Right atrium auricular region (tissue), 2 donors: ENCODE measurements at places on chromosomes 6 and 20. TPM values are rescaled to one million over a fixed set of nuclear protein-coding genes. Genes with fewer than 3 reads are reported as not detected.

- DNase-seq = no peak
Observed at GRCh38 chr6:113843500-113844073, 13.6 kb upstream of the MARCKS start.

DNA sequence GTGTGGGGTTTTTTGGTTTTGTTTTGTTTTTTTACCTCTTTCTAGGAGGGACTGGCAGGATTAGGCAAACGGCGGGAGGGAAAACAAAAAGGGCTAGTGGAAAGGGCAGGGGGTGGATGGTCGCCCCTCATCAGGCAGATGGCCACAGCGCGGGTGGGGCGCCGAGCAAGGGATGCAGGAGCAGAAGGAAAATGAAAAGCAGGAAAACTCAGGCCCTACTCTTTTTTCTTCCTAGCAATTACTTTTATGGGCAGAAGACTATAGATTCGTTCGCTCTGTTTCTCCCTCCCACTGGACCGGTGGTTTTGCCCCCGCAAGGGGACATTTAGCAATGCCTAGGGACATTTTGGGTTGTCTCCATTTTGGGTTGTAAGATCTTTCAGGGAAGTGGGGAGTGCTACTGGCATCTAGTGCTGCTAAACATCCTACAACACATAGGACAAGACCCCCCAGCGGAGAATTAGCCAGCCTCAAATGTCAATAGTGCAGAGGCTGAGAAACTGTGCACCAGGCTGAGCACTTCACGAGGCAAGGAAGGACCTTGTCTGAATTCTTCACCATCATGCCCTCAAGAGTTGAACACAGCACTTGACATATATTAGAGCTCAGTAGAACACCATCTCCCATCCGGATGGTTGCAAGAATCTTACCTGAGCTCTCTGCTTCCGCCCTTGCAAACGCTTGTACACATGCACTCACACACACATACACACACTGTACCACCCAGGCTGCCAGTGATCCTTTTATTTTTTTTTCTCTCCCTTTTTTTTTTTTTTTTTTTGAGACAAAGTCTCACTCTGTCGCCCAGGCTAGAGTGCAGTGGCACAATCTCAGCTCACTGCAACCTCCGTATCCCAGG, 4.8 kb upstream of the ZMYND8 start:
- no peak for DNase-seq

The HEBP2 gene
- total RNA-seq = 41.0 TPM

DNA sequence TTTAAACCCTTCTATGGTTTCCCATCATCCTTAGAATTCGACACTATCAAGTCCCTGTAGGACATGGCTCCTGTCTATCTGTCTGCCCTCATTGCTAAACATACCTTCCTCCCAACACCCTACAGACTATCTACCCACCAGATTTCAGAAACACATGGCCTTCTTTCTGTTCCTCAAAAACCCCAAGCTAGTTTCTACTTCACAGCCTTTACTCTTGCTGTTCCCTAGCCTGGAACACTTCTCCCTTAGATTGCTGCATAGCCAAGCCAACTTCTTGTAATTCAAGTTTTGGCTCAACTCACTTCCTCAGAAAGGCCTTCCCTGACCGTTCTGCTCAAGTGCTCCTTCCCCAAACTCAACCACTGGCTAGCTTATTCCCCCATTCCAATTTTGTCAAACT, 156.2 kb downstream of the BTBD9 start:
- DNase-seq = no peak

DNA sequence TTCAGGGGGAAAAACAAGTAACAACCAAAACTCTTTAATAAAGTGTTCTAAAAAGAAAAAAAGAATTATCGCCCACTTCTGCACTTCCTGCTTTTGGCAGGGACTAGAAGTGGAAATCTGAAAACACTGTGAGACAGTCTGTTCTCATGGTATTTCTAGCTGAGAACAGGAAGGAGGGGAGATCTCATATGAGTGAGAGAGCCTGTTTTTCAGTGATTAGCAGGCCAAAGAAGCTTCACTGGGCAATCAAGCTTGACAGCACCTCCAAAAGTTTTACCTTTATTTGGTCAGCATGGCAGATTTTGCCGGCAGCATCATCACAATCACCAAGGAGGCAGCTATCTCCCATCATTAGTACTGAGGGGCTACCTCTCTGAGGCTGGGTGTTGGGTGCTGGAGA, 79.5 kb upstream of the ATXN1 start:
- DNase-seq = no peak

DNA sequence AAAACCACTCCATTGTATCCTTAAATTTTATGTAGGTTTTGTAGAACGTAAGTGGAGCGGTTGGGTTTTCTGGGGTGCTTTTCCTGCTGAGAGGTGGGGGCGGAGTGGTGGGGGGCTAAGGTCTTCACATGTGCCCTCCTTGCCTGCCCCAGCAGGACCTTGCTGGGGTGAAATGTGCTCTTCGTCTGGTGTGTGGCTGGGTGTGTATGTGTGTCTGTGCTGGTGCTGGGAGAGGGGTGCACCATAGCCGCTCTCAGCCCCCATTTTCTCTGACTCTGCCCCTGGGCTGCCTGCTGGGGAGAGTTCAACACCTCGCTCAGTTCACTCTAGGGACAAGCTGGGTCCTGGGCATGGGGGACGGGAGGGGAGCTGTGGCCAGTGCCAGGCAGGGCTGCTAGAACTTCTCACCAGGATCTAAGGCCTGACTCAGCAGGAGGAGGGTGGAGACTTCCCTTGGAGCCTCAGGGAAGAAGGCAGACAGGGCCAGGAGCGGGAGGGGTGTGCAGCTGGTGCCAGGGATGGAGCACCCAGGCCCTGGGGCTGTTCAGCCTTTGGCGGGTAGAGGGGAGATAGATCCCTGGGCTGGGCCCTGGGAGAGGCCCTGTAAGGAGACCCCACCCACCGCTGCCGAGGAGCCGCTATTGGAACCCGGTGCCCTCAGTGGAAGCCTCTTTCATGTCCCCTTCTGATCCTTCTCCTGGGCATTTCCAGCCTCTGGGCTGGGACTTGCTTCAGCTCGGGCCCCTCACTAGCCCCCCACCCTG, 4.8 kb downstream of the SOX18 start:
- no peak for DNase-seq

DNA sequence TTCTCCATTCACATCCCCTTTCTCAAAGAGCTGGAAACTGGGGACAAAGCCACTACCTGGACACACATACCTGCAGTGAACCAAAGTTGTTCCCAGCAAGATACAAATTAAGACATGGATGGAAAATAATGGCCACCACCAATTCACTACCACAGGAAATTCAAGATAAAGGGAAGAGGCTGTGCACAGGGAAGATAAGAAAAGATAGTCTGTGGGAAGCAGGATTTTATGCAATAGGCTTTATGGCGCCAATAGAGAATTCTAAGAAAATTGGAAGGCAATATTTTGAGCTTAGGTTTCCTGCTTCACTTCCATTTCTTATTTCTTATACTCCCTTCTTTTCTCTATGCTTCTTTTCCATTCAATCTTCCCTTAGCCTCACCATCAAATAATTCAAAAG, 9.9 kb downstream of the GPX6 start:
- DNase-seq = no peak

DNA sequence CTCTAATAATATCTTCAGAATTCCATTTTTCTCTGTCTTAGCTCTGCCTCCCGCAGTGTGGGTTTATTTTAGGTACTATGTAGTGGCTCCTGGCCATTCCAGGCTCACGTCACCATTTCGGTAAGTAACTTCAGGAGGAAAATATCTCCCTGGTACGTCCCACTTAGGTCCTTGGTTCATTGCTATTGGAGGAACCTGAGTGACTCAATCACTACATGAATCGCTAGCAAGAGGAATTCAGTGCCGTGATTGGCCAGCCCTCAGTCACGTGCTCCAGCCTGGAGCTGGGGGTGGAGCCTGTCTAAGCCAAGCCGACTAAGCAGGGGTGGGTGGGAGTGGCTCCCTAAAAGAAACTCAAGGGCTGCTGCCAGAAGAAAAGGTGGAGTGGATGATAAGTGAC, 67.3 kb upstream of the E2F3 start:
- DNase-seq = peak; percentile 69

- DNase-seq = no peak
Observed at GRCh38 chr6:154337406-154338005, 19.1 kb downstream of the IPCEF1 start.

The MAFB gene
- total RNA-seq = 31.7 TPM

DNA sequence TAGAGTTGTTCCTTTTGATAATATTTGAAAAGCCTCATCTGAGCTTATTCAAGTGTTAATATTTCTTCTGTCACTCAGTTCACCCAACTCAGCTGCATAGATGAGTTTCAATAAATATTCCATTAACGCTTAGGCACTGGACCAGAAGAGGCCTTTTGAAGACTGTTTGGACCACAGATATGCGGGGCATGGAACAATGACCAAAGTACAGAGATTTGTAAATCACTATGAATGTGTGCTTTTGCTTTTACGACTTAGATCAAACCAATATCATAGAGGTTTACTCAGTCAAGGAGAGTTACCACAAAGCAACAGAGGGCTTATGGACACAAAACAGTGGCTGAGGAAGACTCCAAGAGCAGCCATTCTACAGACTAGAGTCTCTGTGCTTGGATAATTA, 99.9 kb downstream of the RTN4IP1 start:
- DNase-seq = no peak

DNA sequence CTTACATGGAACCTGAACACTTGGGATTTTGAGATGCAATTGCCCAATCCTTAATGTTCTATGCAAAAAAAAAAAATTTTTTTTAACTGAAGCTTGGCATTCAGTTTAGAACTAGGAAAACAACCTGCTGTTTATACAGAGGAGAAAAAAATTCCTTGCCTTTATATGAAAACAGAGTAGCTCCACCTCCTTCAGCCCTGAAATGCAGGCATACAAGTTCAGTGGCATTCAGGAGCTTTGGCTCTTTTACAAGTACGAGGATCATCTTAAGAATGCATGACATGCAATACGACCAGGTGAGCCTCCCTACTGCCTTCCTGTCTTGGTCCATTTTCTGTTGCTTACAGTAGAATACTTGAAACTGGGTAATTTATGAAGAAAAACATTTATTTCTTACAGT, 20.4 kb downstream of the PAX1 start:
- no peak for DNase-seq

- DNase-seq = no peak
Observed at GRCh38 chr6:150212778-150213177, 69.9 kb downstream of the PPP1R14C start.

DNA sequence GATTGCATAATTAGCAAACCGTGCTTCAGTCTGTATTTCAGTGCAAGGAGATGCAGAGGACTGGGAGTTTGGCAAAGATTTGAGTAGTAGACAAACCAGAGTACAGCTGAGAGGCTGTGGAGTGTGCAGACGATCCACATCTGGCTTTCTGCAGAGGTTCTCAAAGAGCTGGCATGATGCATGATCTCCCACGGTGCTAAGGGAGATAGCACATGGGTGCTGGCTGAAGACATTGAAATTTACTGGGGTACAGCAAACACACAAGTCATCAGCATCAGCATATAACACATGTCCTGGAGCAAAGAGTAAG, 79.0 kb upstream of the FAM184A start:
- no peak for DNase-seq

DNA sequence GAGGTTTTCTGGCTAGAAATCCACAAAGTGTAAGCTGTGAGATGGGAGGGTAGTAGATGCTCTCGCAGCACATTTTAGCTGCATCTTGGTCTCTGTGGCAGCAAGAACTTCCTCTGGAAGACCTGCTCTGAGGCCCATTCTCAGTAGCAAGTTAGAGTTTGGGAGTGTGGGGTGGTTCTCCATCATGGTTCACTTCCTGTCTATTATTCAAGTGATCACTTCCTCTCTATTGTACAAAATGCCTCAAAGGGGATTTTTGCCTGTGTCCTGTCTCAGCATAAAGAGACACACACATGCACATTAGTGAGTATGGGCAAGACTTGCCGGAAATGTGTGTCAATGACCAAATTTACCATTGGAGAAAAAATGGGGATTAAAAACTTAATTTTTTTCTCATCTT, 42.5 kb downstream of the LYRM2 start:
- DNase-seq = no peak

DNA sequence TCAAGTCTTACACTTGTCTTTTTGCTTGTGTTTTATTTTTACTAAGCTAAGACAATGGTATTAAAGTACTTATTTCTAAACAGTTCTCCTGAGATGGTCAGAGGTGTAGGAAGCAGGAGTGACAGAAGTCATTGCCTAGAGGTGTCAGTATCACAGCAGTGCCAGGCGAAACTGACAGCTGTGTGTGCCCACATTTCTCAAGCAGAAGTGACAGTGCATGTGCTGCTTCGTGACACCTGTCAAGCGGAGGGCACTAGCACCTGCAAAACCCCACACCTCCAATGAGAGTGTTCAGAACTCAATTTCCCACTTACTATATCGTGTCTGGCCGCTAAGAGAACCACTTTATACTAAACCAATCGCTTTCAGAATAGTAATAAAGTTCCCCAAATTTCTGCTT, 82.8 kb downstream of the SLC23A2 start:
- DNase-seq = no peak

DNA sequence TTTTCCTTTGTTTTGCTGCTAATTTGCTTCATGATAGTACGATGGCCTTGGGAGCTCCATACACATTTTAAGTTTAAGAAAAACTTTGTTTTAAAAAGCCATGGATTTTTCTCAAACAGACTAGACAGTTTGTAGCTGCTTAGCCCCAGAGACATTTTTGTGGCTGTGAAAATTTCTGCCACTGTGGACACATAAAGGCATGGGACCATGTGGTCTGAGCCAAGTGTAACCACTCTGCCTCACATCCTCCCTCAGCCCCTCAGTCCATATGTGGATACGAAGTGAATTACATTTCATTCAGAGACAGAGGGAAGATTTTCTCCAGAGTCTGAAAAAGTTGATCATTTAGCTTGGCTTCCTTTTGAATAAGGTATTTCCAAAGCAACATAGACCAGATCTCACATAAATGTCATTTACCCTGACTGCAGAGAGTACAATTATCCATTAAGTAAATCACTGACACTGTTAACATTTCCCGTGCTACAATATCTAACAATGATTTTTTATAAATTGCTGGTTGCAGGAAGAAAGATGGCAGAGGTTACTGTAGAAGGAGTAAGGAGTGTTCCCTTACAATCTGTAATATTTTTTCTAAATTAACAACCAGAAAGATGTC, 87.4 kb downstream of the GJA1 start:
- no peak for DNase-seq

DNA sequence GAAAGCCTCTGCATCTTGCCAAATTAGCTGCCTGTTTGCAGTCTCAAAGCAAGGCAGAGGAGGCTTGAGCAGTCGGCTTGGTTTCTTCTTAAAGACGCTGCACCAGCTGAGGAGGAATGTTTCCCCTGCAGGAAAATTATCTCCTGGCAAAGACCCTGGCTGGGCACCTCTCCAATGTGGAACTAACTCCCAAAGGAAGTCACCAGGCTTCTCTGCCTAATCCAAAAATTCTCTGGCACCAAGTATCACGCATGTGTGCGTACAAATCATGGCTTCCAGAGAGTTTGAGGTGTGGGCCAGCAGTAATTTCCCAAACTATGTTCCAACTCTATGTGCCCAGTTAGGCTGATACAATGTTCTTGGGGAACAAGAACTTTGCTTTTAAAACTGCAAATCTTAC, 176.2 kb downstream of the KIF16B start:
- peak; percentile 62 for DNase-seq

The KCNK16 gene
- not detected for total RNA-seq

The PSORS1C2 gene
- not detected for total RNA-seq

GRCh38 chr20:63599396-63600050, 25.5 kb upstream of the HELZ2 start:
- no peak for DNase-seq

- DNase-seq = no peak
Observed at GRCh38 chr6:29925321-29925720, 17.0 kb upstream of the HLA-A start.

- DNase-seq = no peak
Observed at GRCh38 chr6:118896339-118897136, 2.6 kb downstream of the ASF1A start.

The CRISP1 gene
- total RNA-seq = not detected

GRCh38 chr20:10939331-10939941, 265.6 kb upstream of the JAG1 start:
- no peak for DNase-seq
